A549 (cell line): ENCODE measurements at places on chromosomes 1 and 21.

GRCh38 chr1:20432891-20433290 is 53.1 kb downstream of the CAMK2N1 start:
- no peak for DNase-seq

GRCh38 chr1:21318714-21319159 is 28.5 kb upstream of the ECE1 start:
- DNase-seq = no peak

DNA sequence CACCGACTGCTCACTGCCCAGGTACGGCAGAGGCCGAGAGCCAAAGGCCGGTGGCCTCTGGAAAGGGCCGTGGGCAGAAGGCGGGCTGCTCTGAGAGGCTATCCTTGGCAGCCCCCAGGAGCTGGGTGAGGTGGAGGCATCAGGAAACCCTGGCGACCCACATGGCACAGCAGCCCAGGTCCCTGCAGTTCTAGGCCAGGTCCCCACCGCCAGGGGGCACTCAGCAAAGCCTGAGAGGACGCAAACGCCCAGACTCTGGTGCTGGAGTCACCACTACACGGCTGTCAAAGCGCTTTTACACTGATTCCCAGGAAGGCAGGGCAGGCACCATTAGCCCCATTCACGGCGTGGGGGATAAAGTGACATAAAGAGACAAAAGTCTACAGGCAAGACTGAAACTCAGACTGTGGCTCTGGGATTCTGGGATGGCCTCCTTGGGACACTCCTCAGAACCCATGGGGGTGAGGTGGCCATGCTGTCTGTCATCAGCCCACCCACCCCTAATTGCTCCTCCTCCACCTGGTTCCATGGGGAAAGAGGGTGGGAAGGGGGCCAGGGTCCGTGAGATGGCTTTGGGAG is 4.9 kb downstream of the PLEKHG5 start:
- peak; percentile 78 for DNase-seq

DNA sequence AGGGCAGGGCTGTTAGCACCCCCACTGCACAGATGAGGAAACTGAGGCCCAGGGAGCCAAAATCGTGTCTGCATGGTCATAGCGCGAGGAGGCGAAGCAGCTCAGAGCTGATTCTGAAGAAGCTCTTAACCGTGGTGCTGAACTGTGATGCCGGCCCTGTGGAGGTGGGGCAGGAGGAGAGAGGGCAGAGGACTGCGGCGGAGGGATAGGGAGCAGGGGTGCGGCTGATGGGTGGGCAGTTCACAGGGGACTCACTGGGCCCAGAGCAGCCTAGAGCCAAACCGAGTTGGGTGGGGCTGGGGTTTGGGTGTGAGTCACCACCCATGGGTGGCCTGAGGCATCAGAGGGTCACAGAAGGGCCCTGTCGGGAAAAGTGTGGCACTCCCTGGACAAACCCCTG is 74.7 kb downstream of the RAP1GAP start:
- DNase-seq = no peak

DNA sequence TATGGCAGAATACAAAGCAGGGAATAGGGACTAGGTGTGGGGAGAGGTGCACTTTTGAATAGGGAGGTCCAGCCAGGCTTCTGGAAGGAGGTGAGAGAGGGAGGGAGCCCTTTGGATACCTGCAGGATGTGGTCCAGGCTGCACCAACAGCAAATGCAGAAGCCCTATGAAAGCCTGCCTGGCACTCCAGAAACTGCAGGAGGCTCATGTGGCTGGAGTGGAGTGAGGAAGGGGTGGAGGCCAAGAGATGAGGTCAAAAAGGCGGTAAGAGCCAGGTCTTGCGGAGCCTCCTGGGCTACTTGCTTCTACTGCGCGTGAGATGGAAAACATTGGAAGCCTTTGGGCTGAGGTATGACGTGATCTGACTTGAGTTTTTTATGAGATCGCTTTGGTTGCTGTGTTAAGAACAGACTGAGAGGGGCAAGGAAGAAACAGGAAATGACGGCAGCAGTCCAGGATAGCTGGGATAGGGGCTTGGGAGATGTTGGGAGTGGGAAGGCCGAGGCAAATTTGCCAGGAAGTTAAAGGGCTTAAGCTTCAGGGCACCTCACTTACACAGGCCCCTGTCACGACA is 4.4 kb upstream of the BATF3 start:
- no peak for DNase-seq

- DNase-seq = no peak
Observed at GRCh38 chr1:114702737-114703136, 7.4 kb upstream of the AMPD1 start.

- DNase-seq = no peak
Observed at GRCh38 chr21:38878379-38879179, 72.8 kb downstream of the ETS2 start.

DNA sequence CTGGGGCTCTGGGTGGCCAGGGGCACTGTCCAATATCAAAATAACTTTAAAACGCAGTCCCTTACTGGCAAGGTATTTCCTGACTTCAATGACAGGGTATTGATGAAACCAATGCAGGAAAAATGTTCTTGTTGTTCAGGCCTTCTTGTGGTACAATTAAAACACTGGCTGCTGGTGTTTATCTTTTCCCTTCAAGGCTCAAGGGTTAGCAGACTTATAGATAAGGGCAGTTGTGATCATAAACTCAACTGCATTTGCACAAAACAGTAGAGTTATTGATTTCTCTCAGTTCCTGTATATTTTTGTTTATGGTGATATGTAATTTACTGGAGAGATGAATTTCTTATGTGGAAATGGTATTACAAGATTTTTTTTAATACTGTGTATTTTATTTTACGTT is 2.7 kb upstream of the CD84 start:
- DNase-seq = no peak

GRCh38 chr21:14210738-14211137 is at the start of gene LIPI:
Gene LIPI (minus strand): TSS chr21:14210955. CDS start chr21:14210845, 110 bp downstream.
- no peak for DNase-seq

GRCh38 chr21:41611966-41612606 is 104.1 kb upstream of the TMPRSS2 start:
- peak; percentile 60 for DNase-seq

GRCh38 chr1:243394601-243395464 is 139.0 kb downstream of the SDCCAG8 start:
- DNase-seq = no peak

DNA sequence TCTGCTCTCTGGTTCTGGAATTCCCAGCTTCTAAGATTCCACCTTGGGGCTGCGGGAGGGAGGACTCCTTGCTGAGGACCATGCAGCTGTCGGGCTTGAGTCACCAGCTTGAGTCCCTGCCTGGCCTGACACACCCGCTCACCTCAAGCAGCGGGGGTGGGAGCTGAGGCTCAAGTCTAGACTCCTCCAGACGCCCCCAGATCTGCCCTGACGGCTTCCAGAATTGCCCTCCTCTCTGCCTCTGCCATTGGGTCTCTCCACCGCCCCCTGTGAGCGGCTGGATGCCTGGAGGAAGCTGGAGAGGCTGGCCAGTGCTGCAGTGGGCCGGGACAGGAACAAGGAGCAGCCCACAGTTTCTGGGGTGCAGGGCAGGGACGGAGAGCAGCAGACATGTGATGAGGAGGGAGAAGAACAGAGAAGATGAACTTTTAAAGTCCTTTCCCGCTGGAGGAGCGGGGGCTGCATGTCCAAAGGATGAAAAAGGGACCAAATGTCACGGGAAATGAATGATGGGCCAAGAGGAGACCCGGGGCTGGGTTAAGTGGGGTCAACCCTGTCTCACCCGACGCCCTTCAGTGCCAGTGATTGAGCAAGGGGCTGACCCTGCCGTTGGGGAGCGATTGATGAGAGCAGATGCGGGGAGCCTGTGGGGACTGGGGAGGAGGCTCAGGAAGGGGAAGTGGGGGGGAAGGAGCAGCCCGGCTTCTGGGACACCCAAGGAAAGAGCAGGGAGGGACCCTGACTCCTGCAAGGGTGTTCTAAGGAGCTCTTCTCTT is 13.5 kb downstream of the CRABP2 start:
- no peak for DNase-seq

DNA sequence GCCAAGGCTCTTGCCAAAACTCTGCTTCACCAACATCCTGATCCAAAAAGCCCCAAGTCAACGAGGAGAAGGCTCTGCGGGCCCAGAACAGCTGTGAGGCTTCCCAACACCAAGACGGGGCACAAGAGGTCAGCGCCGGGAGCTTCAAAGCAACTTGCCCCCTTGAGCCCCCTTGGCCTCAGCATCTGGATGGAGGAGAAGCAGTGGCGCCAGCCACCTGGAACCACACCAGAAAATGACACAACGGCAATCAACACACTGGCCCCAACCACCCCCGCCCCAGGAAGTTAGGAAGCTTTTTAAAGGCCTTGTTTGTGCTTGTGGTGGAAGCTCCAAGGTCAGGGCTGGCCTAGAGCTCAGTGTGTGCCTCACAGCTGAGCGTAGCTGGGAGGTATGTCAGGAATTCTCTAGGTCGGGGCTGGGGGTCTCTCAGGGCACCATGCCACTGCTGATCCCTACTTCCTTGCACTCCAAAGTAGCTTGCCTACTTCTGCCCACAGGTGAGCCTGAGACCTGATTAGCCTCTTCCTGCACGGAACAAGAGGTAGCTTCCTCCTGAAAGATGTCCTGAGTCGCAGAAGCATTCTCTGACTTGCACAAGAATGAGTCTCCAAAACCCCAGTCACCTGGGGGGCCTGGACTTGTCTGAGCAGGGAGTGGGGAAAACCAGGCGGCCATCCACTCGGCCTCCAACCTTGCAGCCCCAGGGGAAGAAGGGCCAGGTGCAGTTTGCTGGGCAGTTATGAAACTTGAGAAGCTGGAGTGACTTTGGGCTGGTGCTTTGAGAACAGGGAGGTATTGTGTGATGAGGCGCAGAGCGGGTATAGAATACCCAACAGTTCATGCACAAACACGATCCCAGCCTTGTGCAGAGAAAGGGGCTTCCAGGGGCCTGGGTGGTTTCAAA is 9.7 kb upstream of the SRP9 start:
- DNase-seq = no peak
